ENCODE measurements at places on chromosomes 7 and 10.
A peak's percentile ranks its signal among the peaks of the same experiment; 100 is the strongest.

- no peak for DNase-seq
Measured at GRCh38 chr7:30070052-30070451, 41.8 kb downstream of the PLEKHA8 start.

DNA sequence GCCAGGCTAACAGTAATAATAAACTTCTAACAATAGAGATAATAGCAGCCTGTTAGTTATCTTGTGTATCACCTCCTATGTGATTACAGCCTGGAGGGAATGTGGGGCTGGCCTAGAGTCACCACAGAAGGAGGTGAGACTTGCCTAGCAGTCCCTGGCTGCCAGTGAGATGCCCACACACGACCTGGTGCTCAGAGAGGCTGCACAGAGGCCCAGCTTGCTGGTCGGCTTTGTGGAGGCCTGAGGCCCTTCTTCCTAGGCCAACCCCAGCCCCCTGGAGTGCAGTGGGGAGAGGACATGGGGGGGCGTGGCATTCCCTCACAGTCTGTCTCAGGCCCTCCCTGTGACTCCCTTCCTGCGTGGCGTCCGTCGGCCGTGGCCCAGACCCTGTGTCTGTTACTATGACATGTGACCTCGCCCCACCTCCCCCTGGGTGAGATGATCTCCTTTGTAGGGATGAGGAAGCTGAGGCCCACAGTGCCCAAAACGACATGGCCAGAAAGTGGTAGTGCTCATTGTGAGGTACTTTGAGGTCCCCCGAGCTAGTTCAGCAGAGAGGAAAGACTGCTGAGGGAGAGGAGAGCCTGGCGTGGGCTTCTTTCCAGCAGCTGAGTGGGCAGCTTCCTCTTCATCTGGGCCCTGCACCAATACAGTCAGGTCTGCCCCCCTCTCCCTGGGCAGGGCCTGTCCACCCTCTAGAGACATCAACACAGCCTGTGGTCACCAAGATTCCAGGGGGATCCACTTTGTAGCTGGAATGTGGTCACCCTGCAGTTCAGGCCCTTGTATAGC lies 29.7 kb downstream of the UNC5B start:
- peak; percentile 40 for DNase-seq

GRCh38 chr10:132036153-132036886 lies 29.4 kb upstream of the JAKMIP3 start:
- peak; percentile 16 for DNase-seq

DNA sequence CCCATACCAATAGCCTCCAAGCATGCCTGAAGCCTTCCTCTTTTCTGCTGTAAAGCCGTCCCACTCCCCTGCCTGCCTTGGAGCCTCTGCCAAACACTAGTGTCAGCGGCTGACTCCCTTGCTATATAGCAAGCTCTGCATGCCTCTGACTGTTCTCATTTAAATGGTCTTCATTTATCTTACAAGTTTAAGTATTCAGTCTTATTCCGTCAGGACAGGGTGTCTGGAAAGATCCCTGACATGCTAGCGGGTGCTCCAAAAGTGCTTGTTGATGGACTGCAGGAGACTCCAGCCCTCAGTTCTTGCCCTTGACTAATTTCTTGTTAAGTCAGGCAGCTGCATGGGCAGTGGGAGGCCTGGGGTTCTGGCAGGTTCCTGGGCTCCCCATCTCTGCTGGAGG lies 298.7 kb downstream of the GFRA1 start:
- no peak for DNase-seq

DNA sequence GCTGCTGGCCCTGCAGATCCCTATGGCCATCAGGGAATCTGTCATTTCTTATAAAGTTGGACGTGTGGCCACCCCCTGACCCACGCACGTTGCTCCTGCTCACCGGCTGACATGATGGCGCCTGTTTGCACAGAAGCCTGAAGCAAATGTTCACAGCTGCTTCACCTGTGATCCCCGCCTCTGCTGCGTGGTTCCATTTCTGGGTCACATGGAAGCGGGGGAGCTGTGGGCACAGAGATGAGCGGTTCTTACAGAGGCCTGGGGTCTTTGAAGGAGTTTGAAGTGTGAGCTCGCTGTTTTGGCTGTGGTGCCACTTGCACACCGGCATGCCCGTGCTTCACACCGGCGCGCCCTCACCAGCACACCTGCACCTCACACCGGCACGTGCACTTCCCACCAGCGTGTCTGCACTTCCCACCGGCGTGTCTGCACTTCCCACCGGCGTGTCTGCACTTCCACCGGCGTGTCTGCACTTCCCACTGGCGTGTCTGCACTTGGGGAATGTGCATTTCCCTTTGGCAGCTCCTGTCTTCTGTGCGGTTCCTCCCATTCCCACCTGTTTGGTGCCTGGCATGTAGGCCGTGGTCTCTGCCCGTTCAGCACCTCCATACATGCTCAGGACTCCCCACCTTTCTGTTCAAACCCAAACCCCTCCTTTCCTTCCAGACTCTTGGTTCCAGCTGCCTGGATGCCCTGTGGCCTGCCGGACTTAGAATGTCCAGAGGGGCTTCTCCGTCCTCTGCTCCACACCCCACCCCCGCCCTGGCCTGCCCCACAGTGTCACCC lies 86.7 kb downstream of the INPP5A start:
- no peak for DNase-seq

DNA sequence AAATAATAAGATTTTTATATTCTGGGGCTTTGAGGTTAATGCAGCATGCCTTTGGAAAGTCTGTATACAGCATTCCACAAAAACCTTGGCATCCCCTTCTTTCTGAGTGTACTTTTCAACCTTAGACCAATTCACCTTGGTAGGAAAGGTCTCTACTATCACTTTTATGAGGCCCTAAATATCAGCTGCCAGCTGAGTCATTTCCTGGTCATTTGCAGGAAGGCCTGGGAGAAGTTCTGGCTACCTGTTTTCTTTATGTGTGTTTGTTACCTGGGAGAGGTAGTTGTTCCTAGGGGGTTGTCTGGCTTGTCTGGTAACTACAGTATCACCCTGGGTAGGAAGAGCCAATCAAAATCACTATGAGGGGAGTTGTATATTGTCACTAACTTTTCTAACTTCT lies 4.1 kb downstream of the SPAM1 start:
- no peak for DNase-seq

- peak; percentile 16 for DNase-seq
Measured at GRCh38 chr10:50538555-50539398, 85.0 kb downstream of the SGMS1 start.

GRCh38 chr10:118472415-118473304 lies 122.8 kb downstream of the PRLHR start:
- DNase-seq: no peak

DNA sequence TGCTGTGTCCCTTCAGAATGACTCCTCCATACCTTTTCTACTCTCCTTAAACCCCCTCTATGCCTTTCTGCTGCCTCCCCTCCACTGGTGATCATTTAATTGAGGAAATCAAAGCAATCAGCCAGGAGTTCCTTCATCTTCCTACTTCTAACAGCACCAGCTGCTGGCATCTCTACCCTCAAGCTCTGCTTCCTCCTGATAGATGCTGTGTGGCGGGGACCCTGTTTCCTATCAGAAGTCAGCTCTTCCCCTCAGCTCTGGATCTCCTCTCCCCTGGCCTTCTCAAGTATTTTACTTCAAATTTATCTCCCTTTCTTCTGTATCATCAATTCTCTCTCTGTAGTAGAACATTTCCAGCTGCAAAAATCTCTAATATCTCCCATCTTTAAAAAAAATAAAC lies 183.7 kb downstream of the ELMO1 start:
- no peak for DNase-seq

- no peak for DNase-seq
Measured at GRCh38 chr10:865257-865656, 66.2 kb downstream of the LARP4B start.

All from EH (cell line).